ENCODE measurements at places on chromosomes 7 and 10.

- DNase-seq = no peak
Observed at GRCh38 chr7:115133248-115133647, 211.4 kb downstream of the MDFIC start.

DNA sequence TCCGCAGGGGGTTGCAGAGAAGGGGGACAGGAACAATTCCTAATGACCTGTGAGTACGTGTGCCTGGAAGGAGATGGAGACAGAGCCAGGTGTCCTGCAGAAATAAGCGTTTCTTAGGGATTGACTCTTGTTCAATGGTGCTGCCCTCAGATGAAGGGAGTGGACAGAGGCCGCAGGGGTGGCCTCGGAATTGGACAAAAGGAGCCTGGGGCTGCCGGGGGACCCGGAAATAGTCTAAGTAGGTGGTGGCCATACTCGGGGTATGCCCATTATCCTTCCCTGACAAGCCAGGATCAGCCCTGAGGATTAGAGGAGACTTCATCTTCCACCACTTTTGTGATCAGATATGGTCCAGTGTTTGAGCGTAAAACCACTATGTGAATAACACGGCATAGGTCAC lies 39.2 kb downstream of the ELFN1 start:
- DNase-seq = no peak

DNA sequence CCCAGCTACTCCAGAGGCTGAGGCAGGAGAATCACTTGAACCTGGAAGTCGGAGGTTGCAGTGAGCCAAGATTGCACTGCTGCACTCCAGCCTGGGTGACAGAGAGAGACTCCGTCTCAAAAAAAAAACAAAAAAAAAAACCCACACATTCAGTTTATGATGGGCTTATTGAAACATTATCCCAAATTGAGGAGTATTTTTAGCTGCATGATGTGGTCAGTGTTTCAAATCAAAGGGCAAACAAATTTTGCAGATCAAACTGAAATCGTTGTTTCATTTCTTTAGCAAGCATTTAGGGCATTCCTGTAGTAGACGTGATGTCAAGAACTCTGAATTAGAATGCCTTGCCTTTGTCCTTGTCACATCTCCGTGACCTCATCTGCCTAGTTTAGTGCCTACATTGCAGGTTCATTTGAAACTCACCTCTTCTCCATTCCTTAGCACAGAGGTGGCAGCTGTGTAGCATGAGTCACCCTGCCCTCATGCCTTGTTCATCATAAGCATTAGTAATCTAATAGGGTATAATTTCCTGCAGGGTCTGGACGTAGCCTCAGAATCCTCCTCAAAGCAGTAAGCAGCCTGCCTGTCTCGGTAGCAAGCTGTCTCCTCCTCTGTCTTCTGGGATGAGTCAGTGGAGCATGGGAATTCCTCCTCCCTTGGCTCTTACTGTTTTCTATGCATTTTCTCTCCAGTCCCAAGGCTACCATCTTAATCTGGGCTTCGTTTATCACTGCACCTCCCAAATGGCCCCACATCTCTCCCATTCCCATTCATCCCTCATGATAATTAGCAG lies 73.8 kb downstream of the CUL1 start:
- no peak for DNase-seq

DNA sequence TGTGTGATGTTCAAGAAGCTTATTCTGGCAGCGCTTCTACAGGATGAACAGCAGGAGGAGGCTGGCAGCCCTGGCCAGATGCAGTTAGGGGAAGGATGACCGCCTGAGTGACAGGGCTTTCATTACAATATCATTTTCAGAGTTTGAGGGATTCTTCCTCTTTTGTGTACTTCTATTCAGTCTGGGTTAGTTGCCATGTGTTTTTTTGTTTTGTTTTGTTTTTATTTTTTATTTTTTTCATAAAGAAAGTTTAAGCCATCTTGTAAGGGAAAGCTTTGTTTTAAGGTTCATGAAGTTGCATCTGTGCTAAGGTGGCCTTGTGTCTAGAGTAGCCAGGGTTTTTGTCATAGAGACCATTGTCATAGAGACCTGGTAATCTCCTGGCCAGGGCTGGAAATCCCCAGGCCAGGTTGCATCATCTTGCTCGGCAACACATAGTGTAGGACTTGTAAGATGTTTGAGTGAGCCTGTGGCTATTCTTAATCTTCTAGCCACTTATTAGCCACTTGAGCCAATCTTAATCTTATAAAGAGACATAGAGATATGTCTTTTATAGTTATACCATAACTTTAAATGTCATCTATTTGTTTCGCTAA lies 230.5 kb upstream of the TMEM229A start:
- DNase-seq = no peak

DNA sequence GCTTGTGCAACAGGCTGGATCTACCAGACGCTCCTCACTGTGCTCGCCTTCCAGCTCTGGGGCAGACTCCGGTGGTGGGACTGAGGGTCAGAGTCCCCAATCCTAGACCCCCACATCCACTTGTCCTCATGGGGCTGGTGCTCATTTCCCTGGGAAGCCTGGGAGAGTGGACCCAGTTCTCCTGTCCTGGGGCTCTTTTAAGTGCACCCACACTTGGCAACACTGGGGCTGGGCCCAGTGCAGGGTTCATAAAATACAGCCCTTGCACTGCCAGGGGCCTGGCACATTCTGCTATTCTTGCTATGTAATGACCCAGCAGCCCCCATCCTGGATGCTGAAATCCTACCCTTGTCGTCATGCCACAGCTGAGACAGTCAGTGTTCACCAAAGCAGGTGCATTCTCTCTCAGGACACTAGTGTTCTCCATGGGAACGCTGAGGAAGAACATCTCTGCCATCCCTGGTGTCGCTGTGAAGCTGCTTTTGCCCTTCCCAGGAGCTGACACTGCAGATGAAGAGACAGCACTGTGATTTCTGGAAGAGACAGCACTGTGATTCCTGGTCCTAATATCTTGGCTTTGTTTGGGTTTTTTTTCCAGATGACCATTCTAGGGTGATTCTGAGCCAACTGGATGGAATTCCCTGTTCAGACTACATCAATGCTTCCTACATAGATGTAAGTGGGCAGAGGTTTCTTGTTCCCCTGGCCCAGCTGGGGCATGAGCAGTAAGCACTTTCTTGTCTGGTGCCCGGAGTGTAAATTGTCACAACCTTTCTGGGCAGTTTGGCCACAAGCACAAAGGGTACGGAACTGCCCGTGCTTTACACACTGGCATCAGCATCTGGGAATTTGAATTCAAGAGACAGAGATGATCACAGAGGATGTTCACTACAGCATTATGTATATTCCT lies 65.6 kb downstream of the MKI67 start:
- DNase-seq = no peak

DNA sequence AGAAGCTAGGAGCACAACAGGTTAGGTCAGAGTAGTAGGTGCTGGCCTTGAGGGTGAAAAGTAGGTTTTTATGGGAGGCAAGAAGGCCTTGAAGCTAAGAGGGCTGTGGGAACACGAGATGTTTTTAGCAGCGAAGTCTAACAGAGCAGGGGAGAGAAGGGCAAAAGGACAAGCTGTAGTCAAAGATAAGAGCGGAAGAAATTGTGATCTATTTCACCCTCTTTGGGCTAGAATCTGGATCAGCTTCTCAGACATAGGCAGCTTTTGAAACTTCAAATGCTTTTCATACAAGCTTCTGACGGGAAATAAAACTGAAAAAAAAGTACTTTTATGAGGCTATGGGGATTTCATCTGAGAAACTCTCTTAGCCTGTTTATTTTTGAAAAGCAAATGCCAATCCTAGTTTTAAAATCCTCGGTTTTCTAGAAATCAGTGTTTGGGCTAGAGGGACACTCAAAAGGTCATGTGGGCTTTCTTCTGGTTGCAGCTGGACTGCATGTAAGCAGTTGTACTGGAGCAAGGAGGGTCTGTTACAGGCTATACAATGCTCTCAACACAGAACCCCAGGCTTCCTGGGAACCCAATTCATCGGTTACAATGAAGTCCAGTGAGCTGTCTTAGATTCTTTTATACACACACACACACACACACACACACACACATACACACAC lies 83.6 kb downstream of the RNF216 start:
- no peak for DNase-seq

- DNase-seq = no peak
Observed at GRCh38 chr7:141354251-141354650, 197.0 kb upstream of the AGK start.

GRCh38 chr10:14653271-14654161 lies 121.2 kb downstream of the FAM107B start:
- DNase-seq = no peak

DNA sequence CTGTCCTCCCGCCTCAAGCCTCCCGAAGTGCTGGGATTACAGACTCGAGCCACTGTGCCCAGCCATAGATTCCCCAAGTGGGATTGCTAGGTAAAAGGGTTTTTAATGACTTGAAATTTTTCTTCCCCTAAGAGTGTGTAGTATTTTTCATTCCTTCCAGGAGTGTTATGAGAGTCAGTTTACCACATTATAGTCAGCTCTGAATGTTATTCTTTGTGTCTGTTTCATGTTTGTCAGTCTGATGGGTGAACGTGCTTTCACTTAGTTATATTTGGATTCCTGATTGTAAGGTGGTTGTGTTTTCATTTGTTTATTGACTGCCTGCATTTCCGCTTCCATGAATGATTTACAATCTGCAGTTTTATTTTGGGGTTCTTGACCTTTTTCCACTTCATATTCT lies 6.3 kb downstream of the ZNF212 start:
- DNase-seq = no peak

GRCh38 chr10:26855186-26855585 lies 5.6 kb downstream of the ABI1 start:
- DNase-seq = no peak

- DNase-seq = no peak
Observed at GRCh38 chr7:105512926-105513526, 9.0 kb downstream of the PUS7 start.

GRCh38 chr7:16438988-16439387 lies 17.6 kb upstream of the CRPPA start:
- DNase-seq = no peak

- DNase-seq = no peak
Observed at GRCh38 chr7:157851501-157852067, 514.8 kb downstream of the DNAJB6 start.

DNA sequence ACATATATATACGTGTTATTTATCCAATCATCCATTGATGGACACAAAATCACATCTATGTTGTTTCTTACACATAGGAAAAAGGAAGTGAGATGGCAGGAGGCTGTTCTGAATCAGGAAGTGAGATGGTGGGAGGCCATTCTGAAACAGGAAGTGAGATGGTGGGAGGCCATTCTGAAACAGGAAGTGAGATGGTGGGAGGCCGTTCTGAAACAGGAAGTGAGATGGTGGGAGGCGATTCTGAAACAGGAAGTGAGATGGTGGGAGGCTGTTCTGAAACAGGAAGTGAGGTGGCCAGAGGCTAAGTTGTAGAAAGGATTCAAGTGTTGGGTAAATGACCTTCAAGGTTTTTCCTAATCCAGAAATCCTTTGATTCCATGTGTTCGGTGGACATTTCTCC lies 921.5 kb downstream of the TYW1 start:
- DNase-seq = no peak

DNA sequence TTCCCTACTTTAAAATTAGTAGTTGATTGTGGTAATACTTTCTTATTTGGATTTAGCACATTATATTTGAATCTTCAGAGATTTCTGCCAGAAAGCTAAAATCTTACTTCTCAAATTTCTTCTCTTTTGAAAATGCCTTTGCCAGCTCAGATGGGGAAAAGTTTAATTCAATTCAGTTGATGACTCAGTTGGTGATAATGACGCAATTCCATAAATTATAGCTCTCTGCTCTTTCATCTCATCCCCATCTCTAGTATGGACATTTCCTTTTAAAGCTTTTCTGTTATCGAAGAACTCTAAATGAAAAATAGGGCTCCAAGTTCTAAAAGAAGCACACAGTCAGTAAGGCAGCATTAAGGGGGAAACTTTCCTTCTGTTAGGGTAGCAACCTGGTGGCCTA lies 25.5 kb downstream of the RNLS start:
- DNase-seq = no peak

DNA sequence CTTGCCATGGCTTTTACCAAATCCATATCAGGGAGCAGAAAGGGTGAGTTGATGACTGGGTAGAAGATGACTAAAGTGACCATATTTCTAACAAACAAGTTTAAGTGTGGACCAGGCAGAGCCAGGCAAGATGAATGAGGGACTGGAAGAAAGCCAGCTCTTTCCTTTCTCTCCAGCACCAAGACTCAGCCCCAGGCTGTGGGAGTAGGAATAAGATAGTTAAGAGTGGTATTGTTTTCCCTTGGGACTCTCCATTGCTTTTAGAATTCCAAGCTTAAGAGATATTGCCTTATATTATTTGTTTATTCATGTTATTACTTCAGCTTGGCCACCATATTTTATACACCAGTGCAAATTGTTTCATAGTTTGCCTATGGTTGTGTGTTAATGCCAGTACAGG lies 28.8 kb upstream of the TSPAN33 start:
- DNase-seq = no peak

DNA sequence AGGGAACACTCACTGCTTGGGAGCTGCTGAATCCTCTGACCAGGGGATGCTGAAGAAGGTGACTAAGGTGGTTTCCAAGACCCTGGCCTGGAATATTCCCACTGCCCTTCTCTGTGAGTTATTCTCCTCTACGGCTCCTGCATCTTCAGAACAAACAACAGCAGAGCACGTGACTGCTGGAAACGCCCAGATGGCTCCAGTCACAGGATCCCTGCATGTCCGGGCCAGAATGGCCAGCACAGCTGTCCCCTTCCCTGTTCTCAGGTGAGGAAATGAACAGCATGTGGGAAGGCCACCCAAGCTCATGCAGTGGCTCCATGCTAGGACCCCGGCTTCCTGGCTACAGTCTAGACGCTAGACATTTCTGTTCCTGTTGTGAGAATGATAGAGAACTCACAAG lies 43.1 kb downstream of the GHRHR start:
- no peak for DNase-seq

DNA sequence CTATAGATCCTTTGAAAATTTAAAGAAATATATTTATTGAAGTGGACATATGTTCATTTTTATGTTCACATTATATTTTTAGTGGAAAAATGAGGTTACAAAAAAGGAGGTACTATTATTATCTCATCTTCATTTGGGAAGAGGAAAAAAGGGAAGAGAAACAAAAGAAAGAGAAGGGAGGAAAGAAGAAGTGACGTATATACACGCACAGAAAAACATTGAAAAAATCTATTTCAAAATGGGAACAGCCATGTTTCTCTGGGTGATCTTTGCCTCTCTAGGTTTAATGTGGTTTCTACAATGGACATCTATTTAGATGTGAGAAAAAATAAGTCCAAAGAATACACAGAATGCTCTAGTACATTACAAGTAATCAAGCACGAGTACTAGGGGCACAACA lies 14.8 kb downstream of the ANK3 start:
- no peak for DNase-seq

DNA sequence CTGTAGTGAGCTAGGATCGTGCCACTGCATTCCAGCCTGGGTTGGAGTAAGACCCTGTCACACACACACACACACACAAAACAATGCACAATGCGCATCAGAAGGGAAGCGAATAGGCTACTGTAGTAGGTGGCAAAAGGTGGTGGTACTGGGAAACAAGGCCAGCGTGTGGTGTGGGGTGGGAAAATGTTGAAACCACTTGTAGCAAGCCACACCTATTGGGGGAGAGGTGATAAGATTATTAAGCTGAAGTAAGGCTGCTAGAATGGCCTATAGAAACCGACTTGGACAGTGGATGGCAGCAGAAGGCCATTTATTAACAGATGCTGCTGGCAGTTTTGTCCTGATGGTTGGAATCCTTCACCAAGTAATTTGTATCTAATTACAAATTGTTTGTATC lies 7.2 kb upstream of the CHCHD1 start:
- DNase-seq = peak; percentile 49

GRCh38 chr7:151133986-151134742 lies 33.3 kb downstream of the GBX1 start:
- no peak for DNase-seq
